Stimulated activated CD8-positive, alpha-beta memory T cell treated with anti-CD3 and anti-CD28 coated beads, Interleukin-15, amount 100 ng/mL, for 4 hours (primary cell): ENCODE measurements at places on chromosomes 3 and 15.
A peak's percentile ranks its signal among the peaks of the same experiment; 100 is the strongest.

GRCh38 chr3:138567403-138567802 lies 26.7 kb downstream of the CEP70 start:
- no peak for DNase-seq

GRCh38 chr3:39216176-39216790 lies 23.9 kb upstream of the XIRP1 start:
- no peak for DNase-seq

DNA sequence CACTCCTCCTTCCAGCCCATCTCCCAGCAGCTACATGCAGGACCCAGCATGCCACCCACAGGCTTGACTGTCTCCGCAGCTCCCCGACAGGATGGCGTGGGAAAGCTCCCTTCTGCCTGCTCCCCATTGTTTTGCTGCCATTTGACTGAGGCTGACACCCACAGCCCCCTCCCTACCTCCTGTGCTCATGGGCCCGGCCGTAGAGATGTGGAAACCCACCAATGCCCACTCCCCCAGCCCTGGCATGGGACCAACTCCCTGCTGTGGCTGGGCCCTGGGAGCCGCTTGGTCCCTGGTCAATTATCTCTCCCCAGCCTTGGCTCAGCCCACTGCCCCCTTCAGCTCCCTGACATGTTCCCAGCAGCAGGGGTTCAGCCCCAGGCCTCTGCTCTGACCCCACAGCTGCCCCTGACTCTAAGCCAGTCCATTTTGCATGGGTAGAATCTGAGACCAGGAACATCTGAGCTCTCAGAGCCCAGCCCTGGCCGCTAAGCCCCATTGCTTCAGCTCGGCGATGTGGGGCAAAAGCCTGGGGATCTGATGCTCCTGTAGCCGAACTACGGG lies 8.2 kb downstream of the C3orf22 start:
- no peak for DNase-seq

- DNase-seq, result no peak
Measured at GRCh38 chr3:117556646-117557407, 847.2 kb downstream of the TUSC7 start.

GRCh38 chr3:20574746-20575145 lies 388.7 kb upstream of the SGO1 start:
- no peak for DNase-seq

- no peak for DNase-seq
Measured at GRCh38 chr15:78083687-78084448, 6.4 kb upstream of the TBC1D2B start.

GRCh38 chr15:85312486-85312885 lies 67.9 kb upstream of the AKAP13 start:
- DNase-seq, result no peak

GRCh38 chr15:64694816-64695215 lies 80.6 kb downstream of the RBPMS2 start:
- DNase-seq, result no peak

GRCh38 chr15:68353421-68354135 lies 76.0 kb downstream of the FEM1B start:
- DNase-seq, result no peak

DNA sequence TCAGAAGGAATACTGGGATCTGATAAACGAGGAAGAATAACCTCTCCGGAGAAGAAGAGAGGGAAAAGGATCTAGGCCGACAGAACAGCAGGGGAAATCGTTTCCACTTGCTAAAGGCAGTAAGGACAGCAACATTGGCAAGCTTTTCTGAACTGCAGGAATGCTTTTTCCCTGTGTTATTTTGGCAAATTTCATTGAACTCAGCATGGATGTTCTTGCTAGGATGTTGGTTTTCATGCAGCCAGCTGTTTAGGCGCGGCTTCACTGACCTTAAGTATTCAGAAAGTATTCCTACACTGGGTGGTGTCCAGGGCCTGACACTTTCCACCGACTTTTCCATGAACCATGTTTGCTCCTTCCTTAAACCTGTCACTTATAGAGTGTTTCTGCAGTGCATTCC lies 489.7 kb downstream of the CNTN3 start:
- DNase-seq, result no peak

- DNase-seq, result no peak
Measured at GRCh38 chr3:146115619-146116018, 45.4 kb downstream of the PLOD2 start.

DNA sequence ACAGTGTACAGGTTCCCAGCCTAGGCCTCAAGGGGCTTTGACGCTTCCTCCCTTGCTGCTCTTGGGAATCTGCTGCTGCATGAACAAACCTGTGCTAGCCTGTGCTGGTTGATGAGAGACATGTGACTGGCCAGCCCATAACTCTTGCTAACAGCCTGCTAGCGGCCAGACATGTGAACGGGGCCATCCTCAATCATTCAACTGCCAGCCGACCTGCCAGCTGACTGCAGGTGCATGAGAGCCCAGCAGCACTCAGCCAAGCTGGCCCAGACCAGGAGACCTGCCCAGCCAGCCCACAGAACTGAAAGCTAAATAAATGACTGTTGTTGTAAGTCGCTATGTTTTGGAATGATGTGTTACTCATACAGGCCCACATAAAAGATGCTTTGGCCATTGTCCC lies 82.4 kb upstream of the DLG1 start:
- DNase-seq, result no peak

- no peak for DNase-seq
Measured at GRCh38 chr15:41827290-41827879, 507 bp upstream of the JMJD7 start.

DNA sequence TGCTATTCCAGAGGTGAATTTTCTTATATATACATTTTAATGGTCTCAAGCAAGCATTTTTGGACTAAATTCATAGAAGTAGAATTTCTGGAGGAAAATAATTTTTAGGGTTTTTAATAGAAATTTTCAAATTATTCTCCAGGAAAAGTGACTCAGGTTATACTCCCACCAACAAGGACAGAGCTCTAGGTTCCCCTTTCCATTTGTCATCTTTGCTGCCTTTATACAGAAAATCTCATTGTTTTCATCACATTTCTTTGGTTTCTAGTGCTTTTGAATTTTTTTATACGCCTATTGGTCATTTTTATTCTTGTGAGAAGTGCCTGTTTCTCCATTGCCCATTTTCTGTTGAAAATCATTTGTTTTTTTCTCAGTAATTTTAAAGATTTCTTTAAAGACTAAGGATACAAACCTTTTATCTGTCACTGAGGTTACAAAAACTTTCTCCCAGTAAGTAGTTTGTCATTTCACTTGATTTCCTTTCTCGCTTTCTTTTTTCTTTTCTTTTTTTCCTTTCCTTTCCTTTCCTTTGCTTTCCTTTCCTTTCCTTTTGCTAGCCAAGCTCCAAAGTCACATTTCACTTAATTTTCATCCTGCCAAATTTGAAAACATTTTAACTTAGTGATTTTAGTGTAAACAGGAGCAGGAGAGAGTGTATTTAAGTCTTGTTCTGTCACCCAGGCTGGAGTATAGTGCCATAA lies 77.1 kb upstream of the CHRNB4 start:
- DNase-seq, result no peak

GRCh38 chr15:41904541-41905005 lies 10.7 kb upstream of the SPTBN5 start:
- peak; percentile 35 for DNase-seq

- no peak for DNase-seq
Measured at GRCh38 chr3:146701246-146701645, 96.1 kb upstream of the PLSCR5 start.

- no peak for DNase-seq
Measured at GRCh38 chr3:168040607-168041208, 55.0 kb downstream of the GOLIM4 start.

- no peak for DNase-seq
Measured at GRCh38 chr3:1830851-1831250, 267.8 kb upstream of the CNTN4 start.
